HT-29 (cell line): ENCODE measurements at places on chromosomes 3 and 15.

GRCh38 chr15:69456208-69457166, 3.9 kb downstream of the RPLP1 start:
- DNase-seq: no peak

GRCh38 chr3:196179380-196180308, 31.6 kb downstream of the ZDHHC19 start:
- no peak for DNase-seq

DNA sequence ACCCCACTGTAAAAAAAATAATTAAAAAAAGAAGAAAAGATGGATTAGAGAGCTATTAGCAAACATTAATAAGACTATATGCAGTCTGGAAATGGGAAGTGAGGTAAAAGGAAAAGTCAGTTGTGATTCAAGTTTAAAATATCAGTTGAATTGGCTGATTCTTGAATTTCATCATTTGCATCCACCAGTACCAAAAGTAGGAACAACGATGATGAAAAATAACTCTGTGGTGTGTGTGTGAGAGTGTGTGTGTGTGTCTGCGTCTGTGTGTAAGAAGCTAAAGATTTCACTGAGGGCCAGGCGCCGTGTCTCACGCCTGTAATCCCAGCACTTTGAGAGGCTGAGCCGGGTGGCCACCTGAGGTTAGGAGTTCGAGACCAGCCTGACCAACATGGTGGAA, 56.0 kb upstream of the SLC4A7 start:
- DNase-seq: no peak

GRCh38 chr15:29451201-29451781, 181.7 kb upstream of the NSMCE3 start:
- DNase-seq: peak; percentile 37

GRCh38 chr3:142272200-142272891, 47.0 kb upstream of the GK5 start:
- DNase-seq: no peak

DNA sequence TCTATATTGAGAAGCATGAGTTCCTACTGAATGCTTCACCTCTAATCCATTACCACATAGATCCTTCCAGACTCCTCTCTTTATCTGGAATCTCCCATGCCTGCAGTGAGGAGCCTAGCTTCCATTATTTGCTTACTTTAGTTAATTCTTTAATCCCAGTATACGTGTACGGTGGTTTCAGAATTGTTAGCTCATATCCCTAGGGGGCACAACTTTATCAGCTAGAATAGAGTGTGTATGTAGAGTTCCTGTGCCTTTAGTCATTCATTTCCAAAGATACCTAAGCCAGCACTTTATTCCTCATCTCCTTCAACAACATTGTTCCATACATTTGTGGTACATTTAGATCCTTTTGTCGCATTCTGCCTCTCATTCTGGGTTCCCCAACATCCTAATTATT, 226.0 kb downstream of the TJP1 start:
- DNase-seq: peak; percentile 36

DNA sequence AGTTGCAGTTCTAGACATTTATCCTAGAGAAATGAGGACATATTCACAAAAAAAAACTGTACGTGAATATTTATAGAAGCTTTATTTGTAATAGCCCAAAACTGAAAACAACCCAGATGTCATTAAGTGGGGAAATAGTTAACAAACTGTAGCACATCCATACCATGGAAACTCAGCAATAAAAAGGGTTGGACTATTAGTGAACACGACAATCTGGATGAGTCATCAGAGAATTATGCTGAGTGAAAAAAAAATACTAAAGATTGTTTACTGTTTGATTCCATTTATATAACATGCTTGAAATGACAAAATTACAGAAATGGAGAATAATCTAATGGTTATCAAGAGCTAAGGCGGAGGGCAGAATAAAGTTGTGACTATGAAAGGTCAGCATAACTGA, 59.5 kb downstream of the CPA3 start:
- peak; percentile 31 for DNase-seq

DNA sequence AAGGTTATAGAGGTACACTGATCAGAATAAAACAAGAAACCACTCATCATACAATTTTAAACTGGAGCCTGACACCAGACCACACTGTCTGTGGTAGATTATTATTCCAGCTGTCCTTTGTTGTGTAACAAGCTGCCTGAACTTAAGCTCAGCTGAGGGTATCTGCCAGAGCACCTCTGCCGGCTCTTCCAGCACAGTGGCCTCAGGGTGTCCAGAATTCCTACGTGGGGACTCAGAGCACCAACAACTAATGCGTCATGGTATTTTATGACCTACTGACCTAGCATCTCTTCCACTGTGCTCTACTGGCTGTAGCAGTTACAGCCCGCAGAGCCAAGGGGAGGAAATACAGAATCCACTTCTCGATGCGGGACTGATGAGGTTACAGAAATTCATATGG, 15.6 kb upstream of the RAF1 start:
- no peak for DNase-seq

DNA sequence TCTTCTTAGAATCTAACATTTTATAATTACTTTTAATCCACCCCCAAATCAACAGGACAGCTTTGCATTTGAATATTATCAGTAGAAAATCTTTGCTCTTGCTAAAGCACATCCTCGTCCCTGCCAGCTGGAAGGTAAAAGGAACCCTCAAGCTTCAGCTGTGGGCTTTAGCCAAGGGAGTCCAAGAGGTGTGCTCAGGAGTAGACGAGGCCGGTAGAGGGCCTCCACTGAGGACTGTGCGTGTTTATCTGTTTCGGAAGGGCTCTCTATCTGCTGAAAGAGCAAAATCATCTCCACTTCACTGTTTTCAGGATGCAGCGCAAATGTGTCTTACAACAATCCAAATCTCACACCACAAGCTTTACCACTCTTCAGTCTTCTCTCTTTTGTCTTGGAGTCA, 257.4 kb upstream of the IL12A start:
- DNase-seq: no peak
